Activated effector memory CD4-positive, alpha-beta T cell treated with anti-CD3 and anti-CD28 coated beads, Interleukin-2, amount 50 U/mL, for 16 hours (primary cell): ENCODE measurements at places on chromosomes 16 and 17.

GRCh38 chr17:76414334-76415295, 30.2 kb downstream of the SPHK1 start:
- no peak for DNase-seq

GRCh38 chr16:57231821-57232350, 13.2 kb upstream of the ARL2BP start:
- no peak for DNase-seq

DNA sequence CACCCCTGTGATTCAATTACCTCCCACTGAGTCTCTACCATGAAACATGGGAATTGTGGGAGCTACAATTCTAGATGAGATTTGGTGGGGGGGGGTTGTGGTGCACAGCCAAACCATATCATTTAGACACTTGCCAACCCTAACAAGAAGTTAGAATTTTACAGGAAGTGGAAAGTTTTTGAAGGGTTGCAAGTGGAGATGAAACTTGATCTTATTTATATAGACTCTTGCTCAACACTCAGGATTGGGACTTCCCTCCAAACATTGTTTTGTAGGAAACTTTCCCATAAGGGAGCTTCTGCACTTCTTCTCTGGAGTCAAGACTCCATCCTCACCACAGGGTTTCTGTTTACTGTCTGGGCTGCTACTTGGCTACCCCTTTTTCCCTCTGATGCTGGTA, 266.7 kb upstream of the CDH11 start:
- no peak for DNase-seq

- no peak for DNase-seq
These were observed 20.7 kb upstream of the NAGS start for GRCh38 chr17:43983515-43984411.

DNA sequence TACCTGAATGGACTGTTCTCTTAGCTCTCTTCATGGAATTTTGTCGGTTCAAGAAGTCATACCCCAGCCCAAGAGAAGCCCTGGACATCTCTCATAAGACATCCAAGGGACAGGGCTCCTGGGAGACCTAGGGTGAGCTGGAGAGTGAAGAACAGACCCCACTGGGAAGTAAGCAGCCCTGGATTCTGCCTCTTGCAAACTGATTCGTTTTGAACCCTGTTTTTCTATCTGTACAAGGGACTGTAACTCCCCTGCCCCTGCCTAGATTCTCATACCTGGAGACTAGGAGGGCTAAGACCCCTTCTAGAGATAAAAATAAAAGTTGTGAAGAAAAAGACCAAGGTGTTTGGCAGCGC, 449 bp downstream of the CCL3L1 start:
- no peak for DNase-seq

DNA sequence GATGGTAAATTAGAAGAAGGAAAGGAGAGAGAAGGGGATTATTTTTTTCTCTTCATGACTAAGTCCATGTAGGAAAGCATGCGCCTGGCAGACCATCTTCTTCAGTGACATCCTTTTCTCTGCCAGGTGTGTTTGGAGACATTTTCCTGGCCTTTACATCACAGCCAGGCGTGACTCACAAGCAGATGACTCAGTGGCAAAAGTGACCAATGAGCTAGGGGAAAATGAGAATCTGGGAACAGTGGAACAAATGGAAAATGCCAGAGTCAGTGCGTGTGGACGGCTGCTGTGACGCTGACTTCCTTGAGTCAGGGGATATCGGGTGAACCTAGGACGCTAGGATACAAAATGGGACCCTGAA, 9.4 kb downstream of the KIAA0513 start:
- no peak for DNase-seq

GRCh38 chr17:40103688-40104087, 3.3 kb upstream of the NR1D1 start:
- no peak for DNase-seq

DNA sequence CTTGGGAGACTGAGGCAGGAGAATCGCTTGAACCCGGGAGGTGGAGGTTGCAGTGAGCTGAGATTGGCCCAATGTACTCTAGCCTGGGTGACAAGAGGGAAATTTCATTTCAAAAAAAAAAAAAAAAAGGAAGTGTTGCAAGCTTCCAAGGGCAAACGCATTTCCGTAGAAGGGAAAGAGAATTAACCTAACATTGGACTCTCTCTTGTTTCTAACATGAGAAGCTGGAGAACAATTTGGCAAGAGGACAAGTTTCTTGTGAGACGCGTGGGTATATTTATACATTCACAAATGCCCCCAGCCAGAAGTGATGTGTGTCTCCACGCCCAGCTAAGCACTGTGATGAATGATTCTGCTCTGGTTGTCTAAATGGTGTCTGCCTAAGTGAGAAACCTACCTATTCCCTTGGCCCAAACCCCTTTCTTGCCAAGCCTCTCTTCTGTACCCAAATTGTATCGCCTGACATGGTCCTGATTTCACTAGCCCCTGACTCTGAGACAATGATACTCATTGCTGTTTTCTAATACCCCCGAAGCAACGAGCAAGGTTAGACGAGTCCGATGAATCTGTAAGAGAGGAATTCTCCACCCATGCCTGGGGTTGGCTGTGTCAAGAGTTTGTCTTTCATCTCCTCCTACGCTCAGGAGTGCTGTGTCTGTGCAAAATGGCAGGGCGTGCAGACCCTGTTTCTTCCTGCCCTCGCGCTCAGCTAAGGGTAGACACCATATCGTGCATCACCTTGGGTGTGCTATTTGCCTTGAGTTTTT, 14.2 kb upstream of the ST6GALNAC2 start:
- DNase-seq = no peak

GRCh38 chr16:18797746-18798145, 3.6 kb downstream of the ARL6IP1 start:
- no peak for DNase-seq
